Stimulated activated CD8-positive, alpha-beta memory T cell treated with anti-CD3 and anti-CD28 coated beads, Interleukin-7, amount 100 ng/mL, for 1 hour (primary cell): ENCODE measurements at places on chromosomes 1 and 21.

DNA sequence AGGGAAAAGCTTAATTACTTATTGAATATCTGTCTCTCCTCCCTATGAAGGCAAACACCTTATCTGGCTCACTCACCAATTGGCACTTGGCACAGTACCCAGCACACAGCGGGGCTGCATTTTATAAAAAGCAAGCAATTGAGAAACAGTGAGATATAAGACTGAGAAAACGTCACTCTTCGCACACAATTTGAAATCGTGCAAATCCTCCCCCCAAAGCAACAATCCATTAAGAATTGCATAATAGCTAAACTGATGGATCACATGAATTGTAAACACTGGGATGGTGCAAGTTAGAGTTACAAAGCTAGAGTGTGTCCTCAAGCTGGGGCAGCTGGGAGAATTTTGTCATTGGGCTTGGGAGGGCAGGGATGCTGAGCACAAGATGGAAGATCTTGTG lies 27.1 kb downstream of the PRDX6 start:
- no peak for DNase-seq

GRCh38 chr1:196467230-196467925 lies 140.9 kb downstream of the KCNT2 start:
- DNase-seq, result no peak

GRCh38 chr1:147851149-147851548 lies 51.4 kb upstream of the GJA8 start:
- no peak for DNase-seq

DNA sequence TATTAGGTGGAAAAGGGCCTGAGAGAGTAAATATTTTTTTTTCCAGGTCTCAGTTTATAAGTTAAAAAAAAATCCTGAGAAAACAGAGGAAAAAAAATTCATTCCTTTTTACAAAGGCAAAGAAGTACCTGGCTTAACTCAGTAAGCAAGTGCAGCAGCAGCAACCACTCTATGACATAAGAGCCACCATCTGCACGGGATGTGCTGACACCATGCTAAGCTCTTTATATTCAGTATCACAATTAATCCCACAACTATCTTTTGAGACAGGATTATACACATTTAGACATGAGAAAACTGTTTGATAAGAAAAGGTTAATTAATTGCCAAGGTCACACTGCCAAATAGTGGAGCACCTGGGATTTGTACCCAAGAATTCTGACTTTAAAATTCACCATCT lies 13.4 kb upstream of the DPT start:
- no peak for DNase-seq

DNA sequence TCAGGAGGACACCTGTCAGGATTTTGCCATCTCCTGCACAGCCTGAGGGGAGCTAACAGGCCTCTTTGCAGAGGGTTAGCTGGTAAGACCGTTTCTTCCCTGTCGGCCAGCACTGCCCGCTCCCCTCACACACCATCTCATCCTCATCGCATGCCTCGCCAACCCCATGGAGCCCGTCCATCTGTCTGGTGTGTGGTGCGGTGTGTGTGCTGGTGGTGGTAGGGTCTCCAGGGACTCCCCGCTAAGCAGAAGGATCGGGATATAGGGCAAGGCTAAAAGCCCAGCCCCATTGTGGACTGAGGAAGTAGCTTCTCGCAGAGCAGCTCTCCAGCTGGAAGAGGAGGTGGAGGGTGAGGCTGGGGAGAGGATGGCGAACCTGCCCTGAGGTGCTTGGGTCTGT lies 6.8 kb upstream of the SFN start:
- no peak for DNase-seq

DNA sequence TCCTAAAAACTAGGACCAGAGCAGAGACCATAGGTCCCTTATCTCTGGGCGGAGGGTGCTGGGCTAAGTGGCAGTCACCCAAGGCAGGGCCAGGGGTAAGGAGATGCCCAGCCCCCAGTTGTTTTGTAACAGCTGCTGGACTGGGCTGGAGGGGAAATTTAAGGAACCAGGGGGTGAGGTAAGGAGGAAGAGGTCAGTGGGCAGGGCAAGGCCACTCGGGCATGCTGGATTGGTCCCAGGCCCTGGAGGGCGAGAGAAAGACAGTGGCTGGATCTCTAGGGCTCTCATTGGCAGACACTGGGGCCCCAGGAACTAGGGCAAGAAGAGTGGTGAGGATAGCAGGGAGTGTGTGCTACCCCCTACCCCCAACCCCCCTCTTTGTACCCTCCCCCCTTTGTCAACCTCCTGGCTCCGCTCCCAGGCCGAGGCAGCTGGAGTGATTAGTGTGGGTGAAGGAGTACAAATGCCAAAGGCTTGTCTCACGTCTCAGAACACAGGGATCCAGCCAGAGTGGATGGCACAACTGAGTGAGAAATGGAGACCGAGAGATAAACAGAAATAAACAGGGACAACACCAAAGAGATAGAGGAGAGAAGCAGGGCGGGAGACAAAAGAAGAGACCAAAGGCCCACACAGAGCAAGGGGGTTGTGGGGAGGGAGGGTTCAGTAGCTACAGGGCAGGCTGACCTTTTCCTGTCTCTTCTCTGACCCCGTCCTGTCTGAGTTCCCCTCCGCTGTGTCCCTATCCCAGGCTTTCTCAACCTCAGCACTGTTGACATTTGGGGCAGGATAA lies 20.5 kb upstream of the THRAP3 start:
- no peak for DNase-seq

- no peak for DNase-seq
Observed at GRCh38 chr21:32096411-32096810, 182.4 kb downstream of the MIS18A start.

- DNase-seq, result no peak
Observed at GRCh38 chr1:2469103-2469940, 6.8 kb upstream of the PLCH2 start.

DNA sequence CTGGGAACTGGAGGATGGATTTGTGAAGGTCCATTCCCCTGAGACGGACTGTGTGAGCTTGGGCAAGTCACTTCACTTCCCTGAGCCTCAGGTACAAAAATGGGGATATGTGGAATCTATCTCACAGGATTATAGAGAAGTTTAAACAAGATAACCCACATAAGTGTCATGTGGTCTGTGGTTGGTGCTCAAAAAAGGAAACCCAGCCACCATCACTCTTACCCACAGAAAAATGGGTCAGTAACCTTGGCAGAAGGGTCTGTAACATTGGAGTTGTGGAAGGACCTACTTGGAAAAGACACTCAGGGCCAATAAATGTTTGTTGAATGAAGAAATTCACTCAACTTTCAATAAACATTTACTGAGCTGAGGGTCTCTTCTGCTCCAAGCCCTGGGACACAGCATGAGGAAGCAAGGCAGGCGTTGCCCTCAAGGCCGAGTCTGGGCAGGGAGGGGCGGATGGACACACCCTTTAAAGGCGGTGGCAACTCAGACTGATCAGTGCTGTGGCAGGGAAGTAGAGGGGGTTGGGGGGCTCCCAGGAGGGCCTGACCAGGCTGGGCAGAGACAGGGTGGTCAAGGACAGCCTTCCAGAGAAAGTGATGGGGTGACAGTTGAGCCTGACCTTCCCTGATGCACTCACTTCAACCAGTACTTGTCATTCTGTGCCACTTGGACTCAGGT lies 66.7 kb upstream of the ACOT11 start:
- DNase-seq, result no peak

- DNase-seq, result no peak
Observed at GRCh38 chr1:234933475-234933874, 195.2 kb downstream of the TOMM20 start.

DNA sequence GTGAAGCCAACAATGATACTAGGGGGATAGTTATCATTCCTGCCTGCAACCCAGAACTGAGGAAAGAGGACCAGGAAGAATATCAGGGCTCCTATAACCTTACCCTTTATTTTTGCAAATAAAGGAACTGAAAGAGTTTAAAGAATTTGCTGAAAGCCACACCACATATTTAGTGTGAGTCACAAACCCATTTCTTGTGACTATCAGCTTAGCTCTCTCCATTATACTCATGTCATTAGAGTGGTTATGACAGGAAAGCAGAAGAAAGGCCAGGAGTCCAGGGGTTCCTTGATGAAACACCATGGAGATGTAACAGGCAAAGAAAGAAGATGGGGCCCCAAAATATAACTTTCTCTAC lies 141.1 kb upstream of the SAMSN1 start:
- no peak for DNase-seq

GRCh38 chr1:46618754-46619415 lies 2.3 kb upstream of the MOB3C start:
- DNase-seq, result no peak

DNA sequence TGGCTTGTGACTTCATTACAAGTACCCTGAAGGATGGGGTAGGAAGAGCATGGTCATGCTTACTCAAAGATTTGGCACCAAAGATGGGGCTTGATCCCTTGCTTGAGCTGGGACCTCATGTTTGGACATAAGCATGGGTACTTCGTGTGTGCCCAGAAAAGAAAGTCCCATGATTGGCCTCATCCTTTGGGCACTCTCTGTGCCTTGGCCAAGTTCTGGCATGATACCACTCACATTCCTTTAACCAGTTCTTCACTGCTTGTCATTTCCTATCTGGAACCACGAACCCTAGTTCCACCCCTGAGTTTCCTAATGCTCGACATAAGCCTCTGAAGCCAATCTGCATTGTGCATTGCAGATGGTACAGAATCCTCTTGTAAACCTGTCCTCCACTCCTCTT lies 107.0 kb downstream of the NAV1 start:
- no peak for DNase-seq

- no peak for DNase-seq
Observed at GRCh38 chr1:117598489-117598888, 7.4 kb upstream of the TENT5C start.
